Stimulated activated naive CD8-positive, alpha-beta T cell treated with anti-CD3 and anti-CD28 coated beads, Interleukin-15, amount 100 ng/mL, for 72 hours (primary cell): ENCODE measurements at places on chromosomes 5 and 9.
A peak's percentile ranks its signal among the peaks of the same experiment; 100 is the strongest.

- DNase-seq, result no peak
Measured at GRCh38 chr9:98720402-98720801, 11.7 kb upstream of the GABBR2 start.

DNA sequence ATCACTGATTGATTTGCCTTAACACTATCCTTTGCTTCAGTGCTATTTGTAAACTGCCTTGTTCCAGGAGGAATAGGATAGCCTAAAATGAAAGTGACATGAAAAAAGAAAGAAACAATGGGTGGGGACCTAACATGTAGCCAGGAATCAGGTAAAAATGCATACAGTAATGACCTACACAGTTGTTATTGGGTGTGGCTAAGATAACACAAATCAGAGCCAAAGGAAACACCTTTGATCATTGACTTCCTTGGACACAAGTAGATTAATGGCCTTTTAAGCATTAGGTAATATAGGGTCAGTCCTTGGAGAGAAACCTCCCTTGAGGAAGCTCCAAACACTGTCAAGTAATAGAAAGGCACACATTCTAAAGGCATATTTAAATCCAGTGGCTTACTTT lies 220.4 kb downstream of the TRPM3 start:
- no peak for DNase-seq

- DNase-seq, result no peak
Measured at GRCh38 chr9:87109851-87110250, 162.5 kb upstream of the GAS1 start.

- DNase-seq, result no peak
Measured at GRCh38 chr5:3022665-3023064, 271.2 kb upstream of the IRX2 start.

- DNase-seq, result no peak
Measured at GRCh38 chr9:98321269-98321668, 65.8 kb upstream of the TBC1D2 start.

- no peak for DNase-seq
Measured at GRCh38 chr5:83654427-83654994, 66.1 kb downstream of the HAPLN1 start.

DNA sequence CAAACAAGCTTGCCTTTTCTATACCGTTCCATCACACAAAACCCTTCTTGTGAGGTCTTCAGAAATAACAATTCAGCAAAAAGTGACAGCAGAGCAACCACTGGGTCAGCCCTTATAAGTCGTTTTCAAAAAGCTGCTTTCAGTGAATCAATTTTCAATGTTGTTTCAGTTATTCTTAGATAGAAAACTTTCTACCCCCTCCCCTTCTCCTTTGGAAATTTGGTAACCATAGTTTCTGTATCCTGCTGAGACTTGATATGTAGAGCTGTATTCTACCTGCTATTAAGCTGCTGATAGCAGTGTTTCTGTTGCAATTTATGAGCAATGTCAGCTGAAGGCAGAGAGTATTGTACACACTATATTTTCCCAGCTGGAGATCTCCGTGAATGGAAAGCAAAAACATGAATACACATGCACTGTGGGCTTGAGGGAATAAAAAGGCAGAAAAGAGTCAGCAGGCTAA lies 75.7 kb downstream of the ZNF608 start:
- DNase-seq, result no peak

- DNase-seq, result no peak
Measured at GRCh38 chr9:129667378-129667777, 1.9 kb downstream of the PRRX2 start.

- no peak for DNase-seq
Measured at GRCh38 chr9:136675477-136676296, 11.6 kb downstream of the AGPAT2 start.

DNA sequence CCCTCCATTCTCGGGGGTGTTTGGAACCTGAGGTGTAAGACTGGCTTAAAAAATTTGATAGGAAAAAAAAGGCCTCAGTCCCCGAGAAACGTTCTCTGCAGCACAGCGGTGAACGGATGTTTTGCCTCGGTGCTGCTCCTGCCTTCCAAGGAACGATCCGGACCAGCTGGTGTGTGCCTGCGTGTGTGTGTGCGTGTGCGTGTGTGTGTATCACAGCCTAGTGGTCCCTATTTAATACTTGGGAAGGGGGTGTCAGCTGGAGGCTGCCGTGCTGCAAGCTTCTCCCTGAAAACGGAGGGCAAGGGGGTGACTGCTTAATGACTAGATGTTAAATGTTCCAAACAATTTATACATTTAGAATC lies 76.9 kb downstream of the LHX2 start:
- no peak for DNase-seq

DNA sequence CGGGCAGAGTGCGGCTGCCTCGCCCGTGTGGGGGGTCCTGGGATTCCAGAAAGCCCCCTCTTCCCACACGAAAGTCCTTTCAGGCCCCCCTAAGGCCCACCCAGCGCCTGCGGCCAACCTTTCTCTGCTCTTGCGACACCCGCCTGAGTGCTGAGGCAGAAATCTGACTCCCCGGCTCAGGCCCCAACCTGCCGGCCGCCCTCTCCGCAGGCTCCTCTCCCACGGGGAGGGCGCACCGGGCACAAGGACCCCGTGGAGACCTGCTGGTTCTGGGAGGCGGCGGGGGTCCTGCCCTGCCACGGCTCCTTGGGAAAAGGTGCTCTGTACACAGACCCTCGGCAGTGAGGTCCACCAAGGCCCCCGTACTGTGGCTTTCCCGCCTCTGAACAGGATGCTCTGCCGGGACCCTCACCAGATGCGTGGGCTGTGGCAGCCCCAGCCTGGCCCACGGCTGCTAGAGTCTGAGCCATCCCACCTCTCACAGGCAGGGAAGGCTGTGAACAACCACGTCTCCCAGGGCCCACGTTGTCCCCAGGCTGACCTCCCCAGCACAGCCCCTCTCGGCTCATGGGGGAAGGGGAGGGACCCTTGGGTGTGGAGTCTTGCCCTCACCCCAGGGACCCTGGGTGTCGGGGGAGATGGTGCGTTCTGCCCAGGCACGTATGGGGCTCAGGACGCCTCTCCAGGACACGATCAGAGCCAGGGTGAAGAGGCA lies 41.5 kb upstream of the EGFL7 start:
- DNase-seq, result no peak

- no peak for DNase-seq
Measured at GRCh38 chr5:80820685-80821084, 139.5 kb upstream of the RASGRF2 start.

GRCh38 chr5:128338649-128339048 lies 199.4 kb downstream of the FBN2 start:
- no peak for DNase-seq

GRCh38 chr9:108536836-108537601 lies 318.8 kb downstream of the ACTL7B start:
- no peak for DNase-seq

- DNase-seq, result no peak
Measured at GRCh38 chr5:143557061-143557818, 153.8 kb upstream of the NR3C1 start.

DNA sequence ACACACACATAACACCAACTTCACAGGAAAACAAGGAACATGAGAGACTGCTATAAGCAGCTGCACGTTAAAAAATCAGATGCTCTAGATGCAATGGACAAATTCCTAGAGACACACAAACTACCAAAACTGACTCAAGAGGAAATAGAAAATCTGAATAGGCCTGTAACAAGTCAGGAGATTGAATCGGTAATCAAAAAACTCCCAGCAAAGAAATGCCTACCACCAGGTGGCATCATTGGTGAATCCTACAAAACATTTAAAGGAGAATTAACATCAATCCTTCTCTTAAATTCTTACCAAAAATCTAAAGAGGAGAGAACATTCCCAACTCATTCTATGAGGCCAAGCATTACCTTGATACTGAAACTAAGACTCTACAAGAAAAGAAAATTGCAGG lies 54.9 kb downstream of the NDST1 start:
- DNase-seq, result peak; percentile 22

DNA sequence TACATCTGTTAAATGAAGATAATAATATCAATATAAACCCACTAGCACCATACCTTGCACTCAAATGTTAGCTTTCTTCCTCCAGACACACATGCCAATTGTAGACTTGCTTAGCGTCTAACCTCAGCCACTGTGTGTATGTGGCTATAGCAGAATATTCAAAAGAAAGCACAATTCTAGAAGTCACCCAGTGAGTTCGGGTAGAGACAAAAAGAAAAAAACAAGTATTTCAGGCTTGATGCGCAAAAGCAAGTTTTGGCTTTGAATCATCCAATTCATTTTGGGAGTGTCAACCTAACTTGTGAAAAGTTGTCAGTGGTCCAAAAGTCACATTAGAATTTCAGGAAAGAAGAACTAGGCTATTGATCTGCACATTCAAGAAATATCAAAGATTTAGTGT lies 167.4 kb downstream of the PRELID2 start:
- DNase-seq, result no peak

DNA sequence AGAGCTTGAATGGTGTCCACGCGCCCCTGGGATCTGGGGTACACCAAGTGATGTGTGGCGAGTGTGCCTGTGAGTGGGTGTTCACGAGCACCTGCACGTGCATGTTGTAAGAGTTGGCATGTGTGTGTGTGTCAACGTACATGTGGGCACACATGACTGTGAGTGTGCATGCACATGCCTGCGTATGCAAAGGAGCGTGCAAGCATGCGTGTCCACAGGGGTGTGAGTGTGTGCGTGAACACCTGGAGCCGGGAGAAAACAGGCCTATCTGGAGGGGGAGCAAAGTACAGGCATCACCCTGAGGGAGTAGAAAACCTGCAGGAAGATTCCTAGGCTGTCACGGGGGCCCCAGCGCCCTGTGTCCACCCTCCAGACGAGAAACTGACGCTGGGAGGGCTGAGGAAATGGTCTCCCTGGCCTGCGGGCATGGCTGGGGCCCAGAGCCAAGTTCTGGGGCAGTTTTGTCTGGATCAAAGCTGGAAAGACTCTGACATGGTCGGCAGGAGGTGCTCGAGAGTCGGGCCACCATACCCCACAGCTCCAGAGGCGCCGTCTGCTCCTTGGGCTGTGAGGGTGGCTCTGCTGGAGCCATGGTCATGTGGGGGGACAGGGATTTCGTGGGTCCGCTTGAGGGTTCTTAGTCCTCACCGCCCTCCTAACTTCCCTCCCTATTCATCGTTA lies 31.8 kb downstream of the PTGES start:
- DNase-seq, result no peak

DNA sequence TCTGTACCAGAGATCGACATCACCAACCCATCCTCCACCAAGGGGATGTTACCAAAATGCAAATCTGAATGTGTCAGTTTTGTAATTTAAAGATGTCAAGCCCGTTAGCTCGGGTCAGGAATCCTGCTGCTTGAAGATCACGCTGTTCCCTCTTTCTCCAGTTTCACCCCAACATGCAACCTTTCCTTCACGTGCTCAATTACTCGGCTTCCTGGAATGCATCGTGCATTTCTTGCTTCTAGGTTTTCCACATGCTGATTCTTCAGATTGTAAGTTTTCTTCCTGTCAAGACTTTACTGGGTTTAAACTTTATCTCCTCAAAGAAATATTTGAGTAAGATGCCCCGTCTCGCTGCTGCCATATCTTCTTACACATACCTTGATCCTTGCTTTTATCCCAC lies 209.5 kb upstream of the SNX2 start:
- DNase-seq, result no peak

- no peak for DNase-seq
Measured at GRCh38 chr5:133287500-133287899, 235.7 kb downstream of the HSPA4 start.

DNA sequence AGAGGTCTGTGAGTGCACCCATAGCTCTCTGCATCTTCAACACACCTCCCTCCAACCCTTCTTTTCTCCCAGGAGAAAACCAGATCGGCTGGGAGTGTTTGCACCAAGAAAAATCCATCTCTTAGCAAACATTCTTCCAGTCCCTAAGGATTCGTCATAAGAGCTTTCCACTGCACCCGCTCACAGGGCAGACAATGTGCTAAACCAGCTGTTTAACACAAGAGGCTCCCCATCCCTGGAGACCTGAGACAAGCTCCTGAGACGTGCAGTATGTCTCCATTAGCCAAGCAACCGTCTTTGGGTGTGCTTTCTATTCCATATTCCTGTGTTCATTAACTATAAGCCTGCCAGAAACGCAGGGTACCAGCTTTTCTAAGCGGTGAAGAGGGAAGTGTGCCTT lies 93.6 kb upstream of the ZNF462 start:
- DNase-seq, result no peak

DNA sequence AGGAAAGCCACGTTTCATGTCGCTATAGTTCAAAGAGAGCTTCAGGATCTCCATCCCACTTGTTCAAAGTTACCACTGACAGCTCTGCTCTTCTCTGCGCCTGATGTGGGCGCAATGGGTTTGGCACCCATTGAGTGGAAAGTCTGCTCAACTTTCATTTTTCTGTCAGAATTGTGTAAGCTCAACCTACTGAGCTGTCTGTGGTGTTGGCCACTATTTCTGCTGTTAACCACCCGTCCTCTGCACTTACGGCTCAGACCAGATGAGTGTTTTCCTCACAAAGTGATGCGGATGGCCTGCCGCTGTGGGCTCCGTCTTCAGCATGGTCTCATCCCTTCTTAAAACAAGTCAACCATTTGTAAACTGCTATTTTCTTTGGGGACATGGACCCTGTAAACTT lies 131.2 kb downstream of the WNK2 start:
- DNase-seq, result no peak

DNA sequence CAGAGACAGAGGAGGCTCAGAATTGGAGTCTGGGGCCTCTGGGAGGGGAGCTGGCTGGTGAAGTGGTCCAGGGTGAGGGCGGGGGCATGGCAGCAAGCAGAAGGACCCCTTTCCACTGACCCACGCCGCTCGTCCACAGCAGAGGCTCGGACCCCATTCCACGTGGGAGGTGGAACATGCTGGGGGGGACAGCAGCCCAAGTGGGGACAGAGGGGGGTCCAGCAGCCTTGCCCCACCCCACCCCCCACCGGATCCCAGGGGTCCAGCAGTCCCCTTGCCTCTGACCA lies 25.4 kb upstream of the NKD2 start:
- DNase-seq, result no peak

DNA sequence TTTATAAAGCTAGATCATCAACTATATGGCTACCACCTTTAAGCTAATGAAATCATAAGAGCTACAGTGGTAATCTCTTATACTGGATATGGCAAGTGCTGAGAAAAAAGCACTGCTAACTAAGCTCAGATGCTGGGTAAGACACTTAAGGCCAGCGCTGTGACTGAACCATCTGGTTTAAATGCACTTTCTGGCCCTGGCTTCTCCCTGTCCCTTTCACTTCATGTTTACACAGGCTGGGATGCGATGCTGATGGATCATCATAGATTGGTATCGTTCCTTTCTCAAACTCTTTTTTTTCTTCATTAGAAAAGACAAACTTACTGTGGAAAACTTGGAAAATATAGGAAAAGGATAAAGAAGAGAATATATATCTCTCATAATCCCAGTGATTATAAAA lies 52.3 kb downstream of the KIF24 start:
- DNase-seq, result no peak

- peak; percentile 49 for DNase-seq
Measured at GRCh38 chr9:126146254-126147145, 180.1 kb upstream of the MVB12B start.

- DNase-seq, result no peak
Measured at GRCh38 chr9:72998363-72998762, 45.5 kb upstream of the ALDH1A1 start.

DNA sequence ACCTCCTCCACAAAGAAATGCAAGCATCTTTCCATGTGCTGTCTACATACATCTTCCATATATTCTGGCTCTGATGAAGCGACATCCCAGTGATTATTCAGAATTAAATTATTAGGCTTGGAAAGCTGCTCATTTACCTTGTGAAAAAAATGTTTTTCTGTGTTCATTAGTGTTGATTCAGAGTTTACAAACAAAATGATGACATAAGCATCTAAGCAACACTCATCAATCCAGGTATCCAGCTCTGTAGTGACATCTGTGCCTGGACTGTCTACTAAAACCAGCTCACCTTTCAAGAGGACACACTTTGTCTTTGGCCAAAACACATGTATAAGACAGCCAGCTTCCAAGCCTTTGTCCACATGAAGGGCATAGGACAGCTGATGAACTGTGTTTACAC lies 51.1 kb upstream of the SPATA31C2 start:
- no peak for DNase-seq
